Tibial nerve (tissue), 4 donors: ENCODE measurements at places on chromosomes 5 and 9.

- H3K4me1 ChIP-seq = no peaks in the 10 kb centered on the region
- H3K4me3 ChIP-seq = no peak overlapping the region
- DNase-seq = no peak
- no peaks in the 10 kb centered on the region for H3K36me3 ChIP-seq
- no peak overlapping the region for H3K27ac ChIP-seq
Observed at GRCh38 chr5:42745426-42745825, 11.2 kb upstream of the CCDC152 start.

DNA sequence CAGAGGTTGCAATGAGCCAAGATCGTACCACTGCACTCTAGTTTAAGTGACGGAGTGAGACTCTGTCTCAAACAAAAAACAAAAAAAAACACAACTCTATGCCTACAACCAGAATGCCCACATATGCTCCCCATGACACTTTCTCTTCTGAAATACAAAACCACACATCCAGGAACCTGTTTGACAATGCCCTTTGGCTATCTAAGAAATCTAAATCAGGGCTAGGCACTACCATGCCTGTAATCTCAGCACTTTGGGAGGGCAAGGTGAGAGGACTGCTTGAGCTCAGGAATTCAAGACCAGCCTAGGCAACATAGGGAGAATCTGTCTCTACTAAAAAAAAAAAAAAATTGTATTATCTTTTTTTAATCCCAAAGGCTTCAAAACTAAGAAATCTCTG is 10.6 kb downstream of the AFF4 start:
- H3K36me3 ChIP-seq = no peaks in the 10 kb centered on the region
- H3K27ac ChIP-seq = no peak overlapping the region
- no peak overlapping the region for H3K4me3 ChIP-seq
- no peaks in the 10 kb centered on the region for H3K27me3 ChIP-seq
- DNase-seq = no peak
- no peaks in the 10 kb centered on the region for H3K4me1 ChIP-seq

- H3K4me3 ChIP-seq = no peak overlapping the region
- H3K36me3 ChIP-seq = no peaks in the 10 kb centered on the region
- peaks cover 9% of the 10 kb centered on the region for H3K4me1 ChIP-seq
- H3K27ac ChIP-seq = no peak overlapping the region
Observed at GRCh38 chr9:130197888-130198287, 25.7 kb downstream of the NCS1 start.

GRCh38 chr5:59617186-59617771 is 276.2 kb downstream of the PDE4D start:
- no peaks in the 10 kb centered on the region for H3K36me3 ChIP-seq
- no peaks in the 10 kb centered on the region for H3K4me1 ChIP-seq
- H3K27ac ChIP-seq = no peak overlapping the region
- no peak overlapping the region for H3K4me3 ChIP-seq
- H3K27me3 ChIP-seq = no peaks in the 10 kb centered on the region

DNA sequence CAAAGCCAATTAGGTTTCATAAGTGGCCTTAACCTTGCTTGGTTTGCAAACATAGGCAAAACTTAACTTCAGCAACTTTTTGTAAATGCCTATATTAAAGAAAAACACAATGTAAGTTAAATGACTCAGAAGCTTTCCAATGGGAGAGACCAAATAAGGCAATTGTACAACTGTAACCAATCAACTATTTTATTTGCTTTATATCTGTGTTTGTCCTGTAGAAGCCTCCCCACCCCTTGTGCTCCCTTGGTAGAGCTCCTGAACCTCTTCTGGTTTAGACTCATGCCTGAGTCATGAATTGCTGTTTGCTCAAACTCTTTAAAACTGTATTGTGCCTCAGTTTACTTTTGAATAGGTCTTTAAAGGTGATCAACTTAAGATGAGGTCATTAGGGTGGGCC is 3.0 kb upstream of the C1QTNF3 start:
- DNase-seq = no peak
- no peak overlapping the region for H3K27ac ChIP-seq
- H3K36me3 ChIP-seq = no peaks in the 10 kb centered on the region
- H3K4me3 ChIP-seq = no peak overlapping the region

- H3K27me3 ChIP-seq = no peaks in the 10 kb centered on the region
- H3K4me3 ChIP-seq = no peak overlapping the region
- no peaks in the 10 kb centered on the region for H3K4me1 ChIP-seq
- H3K27ac ChIP-seq = no peak overlapping the region
- no peak for DNase-seq
- H3K36me3 ChIP-seq = peaks cover 32% of the 10 kb centered on the region
Observed at GRCh38 chr5:77709993-77710685, 66.0 kb downstream of the TBCA start.

- no peak overlapping the region for H3K4me3 ChIP-seq
- no peak overlapping the region for H3K27ac ChIP-seq
- H3K27me3 ChIP-seq = no peaks in the 10 kb centered on the region
- no peak for DNase-seq
Observed at GRCh38 chr5:68375540-68375939, 160.0 kb downstream of the PIK3R1 start.

DNA sequence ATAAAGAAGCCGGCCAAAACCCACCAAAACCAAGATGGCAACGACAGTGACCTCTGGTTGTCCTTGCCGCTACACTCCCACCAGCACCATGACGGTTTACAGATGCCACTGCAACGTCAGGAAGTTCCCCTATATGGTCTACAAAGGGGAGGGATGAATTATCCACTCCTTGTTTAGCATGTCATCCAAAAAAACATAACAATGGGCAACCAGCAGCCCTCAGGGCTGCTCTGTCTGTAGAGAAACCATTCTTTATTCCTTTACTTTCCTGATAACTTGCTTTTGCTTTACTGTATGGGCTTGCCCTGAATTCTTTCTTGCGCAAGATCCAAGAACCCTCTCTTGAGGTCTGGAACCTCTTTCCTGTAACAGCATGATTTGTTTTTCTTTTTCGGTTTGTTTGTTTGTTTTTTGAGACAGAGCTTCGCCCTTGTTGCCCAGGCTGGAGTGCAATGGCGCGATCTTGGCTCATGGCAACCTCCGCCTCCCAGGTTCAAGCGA is 2.0 kb upstream of the UAP1L1 start:
- H3K36me3 ChIP-seq = peaks cover 11% of the 10 kb centered on the region
- H3K4me1 ChIP-seq = peaks cover 26% of the 10 kb centered on the region
- H3K4me3 ChIP-seq = no peak overlapping the region
- no peak for DNase-seq
- H3K27ac ChIP-seq = no peak overlapping the region

DNA sequence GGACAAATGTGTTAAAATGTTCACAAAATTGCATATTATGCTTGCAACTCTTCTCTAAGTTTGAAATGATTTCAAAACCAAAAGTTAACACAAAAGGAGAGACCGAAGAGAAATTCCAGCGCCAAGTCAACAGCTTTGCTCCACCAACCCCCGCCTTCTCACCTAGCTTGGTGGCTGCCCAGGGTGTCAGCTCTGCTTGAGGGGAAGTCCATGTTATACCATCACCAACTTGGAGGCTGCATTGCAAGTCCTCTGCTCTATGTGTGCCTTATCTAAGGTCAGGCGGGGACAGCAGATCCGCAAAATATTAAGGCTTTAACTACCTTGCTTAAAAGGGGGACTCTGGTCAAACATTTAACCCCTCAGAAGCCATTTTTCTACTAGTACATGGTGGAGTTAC is 14.6 kb downstream of the CCNJL start:
- no peak overlapping the region for H3K4me3 ChIP-seq
- DNase-seq = no peak
- no peak overlapping the region for H3K27ac ChIP-seq
- H3K36me3 ChIP-seq = no peaks in the 10 kb centered on the region

- no peaks in the 10 kb centered on the region for H3K36me3 ChIP-seq
- no peak for DNase-seq
- H3K27ac ChIP-seq = no peak overlapping the region
- H3K27me3 ChIP-seq = no peaks in the 10 kb centered on the region
- no peak overlapping the region for H3K4me3 ChIP-seq
Observed at GRCh38 chr9:116639251-116639741, 47.8 kb upstream of the TRIM32 start.

- no peak overlapping the region for H3K27ac ChIP-seq
- H3K4me3 ChIP-seq = no peak overlapping the region
- peaks cover 8% of the 10 kb centered on the region for H3K4me1 ChIP-seq
- no peak for DNase-seq
Observed at GRCh38 chr5:34531751-34532360, 124.3 kb upstream of the RAI14 start.

DNA sequence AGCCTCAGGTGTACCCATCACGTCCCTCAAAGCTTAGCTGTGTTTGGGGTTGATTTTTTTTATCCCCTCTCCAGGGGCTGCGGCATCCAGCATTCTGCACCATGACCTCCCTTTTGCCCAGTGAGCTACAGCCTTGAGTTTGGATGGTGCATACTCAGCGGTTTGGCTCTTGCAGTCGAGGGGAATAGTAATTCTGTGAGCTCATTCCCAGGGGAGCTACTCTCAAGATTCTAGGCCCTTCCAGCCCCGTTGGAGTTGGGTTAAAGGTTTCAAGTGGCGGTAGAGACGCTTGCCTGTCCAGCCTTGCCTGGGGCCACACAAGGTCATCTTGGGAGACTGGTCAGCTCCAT is 102.2 kb upstream of the SPRY4 start:
- no peak overlapping the region for H3K27ac ChIP-seq
- no peaks in the 10 kb centered on the region for H3K4me1 ChIP-seq
- DNase-seq = no peak
- no peak overlapping the region for H3K4me3 ChIP-seq
- no peaks in the 10 kb centered on the region for H3K36me3 ChIP-seq

DNA sequence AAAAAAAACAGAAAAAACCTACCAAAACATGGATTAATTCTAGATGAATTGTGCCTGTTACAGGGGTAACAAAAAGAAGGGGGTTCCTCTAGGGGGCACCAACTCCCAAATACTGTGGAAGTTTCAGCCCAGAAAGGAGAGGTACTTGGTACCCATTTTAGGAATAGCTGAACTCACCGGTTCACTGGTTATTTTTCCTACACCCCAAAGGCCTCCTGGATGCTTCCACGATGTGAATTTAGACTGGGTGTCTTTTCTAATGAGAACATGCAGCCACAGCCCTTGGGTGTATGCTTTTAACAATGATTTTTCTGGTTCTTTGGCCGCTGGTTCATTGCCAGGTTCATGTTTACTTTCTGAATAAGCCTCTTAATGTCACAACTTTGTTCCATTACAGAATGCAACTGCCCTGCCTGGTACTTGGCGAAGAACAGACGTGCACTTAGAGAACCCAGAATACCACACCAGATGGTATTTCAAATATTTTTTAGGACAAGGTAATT is 46.7 kb downstream of the GARNL3 start:
- H3K4me1 ChIP-seq = no peaks in the 10 kb centered on the region
- no peaks in the 10 kb centered on the region for H3K27me3 ChIP-seq

GRCh38 chr9:25700430-25700829 is 22.2 kb upstream of the TUSC1 start:
- H3K27ac ChIP-seq = no peak overlapping the region
- DNase-seq = no peak
- no peaks in the 10 kb centered on the region for H3K27me3 ChIP-seq
- no peaks in the 10 kb centered on the region for H3K36me3 ChIP-seq
- H3K4me1 ChIP-seq = no peaks in the 10 kb centered on the region

DNA sequence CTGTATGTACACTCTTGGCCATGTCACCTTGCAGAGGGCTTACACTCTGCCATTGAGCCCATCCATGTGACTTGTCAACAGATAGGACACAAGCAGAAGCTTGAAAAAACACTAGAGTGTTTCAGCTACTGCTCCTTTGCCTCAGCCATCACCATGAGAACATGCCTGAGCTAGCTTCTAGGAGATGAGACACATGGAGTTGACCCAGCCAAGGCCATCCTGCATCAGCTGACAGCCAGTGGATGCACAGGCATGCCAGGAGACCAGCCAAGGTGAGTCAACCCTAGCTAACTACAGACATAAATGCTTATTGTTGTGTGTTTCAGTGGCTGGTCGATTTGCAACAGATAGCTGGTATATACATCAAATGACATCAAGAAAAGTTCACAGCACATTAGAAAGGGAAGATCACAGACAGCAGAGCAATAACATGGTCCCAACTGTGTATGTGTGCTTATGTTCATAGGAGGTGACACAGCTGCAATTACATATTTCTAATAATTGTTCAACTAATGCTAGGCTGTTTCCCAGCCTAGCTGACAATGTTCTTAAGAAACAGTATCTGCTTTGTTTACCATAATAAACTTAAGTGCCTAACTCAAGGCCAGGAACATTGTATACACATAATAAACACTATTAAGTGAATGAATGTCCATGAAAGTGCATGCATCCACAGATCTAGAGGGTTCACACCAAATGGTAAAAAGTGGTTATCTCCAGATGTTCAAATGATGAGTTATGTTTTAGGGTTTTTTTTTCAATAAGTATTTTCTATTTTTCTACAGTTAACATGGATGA is 105.7 kb downstream of the SPOCK1 start:
- no peak for DNase-seq
- no peak overlapping the region for H3K27ac ChIP-seq
- H3K36me3 ChIP-seq = no peaks in the 10 kb centered on the region
- no peaks in the 10 kb centered on the region for H3K4me1 ChIP-seq
- no peaks in the 10 kb centered on the region for H3K27me3 ChIP-seq

DNA sequence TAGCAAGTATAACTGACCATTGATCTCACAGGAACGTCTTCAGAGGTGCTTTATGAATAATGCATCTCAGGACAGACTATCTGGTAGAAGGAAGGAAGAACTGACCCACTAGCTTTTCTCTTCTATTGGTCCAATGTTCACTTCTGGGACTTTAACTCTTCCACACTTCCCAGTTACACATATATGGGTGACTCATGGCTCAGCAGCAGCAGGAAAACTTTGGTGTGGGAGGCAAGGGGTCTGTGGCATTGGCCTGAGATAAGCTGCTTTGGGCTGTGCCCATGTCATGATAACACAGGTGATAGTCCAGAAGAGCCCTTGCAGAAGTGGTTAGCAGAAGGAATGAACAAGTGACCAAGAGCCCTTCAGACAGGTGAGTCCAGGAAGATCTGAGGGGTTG is 148.8 kb downstream of the RAB3C start:
- H3K27ac ChIP-seq = no peak overlapping the region
- H3K27me3 ChIP-seq = no peaks in the 10 kb centered on the region
- H3K4me1 ChIP-seq = no peaks in the 10 kb centered on the region
- no peak overlapping the region for H3K4me3 ChIP-seq

DNA sequence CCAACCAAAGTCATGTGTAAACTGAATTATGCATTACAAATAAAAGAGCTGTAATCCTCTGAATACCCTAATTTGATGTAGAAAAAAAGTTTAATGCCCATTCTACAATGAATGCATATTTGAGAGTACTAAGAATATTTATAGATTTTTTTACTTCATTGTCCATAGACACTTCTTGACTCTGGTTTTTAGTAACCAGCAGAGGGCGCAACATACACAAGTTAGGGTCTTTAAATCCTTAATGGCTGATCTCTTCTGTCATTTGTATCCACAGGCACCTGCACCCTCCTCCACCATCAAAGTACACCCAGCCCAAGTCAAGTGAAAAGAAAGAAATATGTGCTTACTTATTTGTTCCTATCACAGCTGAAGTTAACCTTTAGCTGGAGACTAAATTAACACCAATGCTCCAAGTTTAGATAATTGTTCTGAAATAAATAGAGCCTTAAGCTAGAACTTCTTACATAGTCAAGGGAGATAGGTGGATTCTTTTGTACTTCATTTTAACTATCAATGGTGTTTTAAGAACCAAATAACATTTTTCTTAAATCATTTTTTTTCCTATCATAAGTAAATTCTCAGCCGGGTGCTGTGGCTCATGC is 524.2 kb upstream of the DAB2 start:
- no peaks in the 10 kb centered on the region for H3K27me3 ChIP-seq
- H3K4me3 ChIP-seq = no peak overlapping the region
- DNase-seq = no peak
- H3K27ac ChIP-seq = no peak overlapping the region
- H3K36me3 ChIP-seq = no peaks in the 10 kb centered on the region
